Anterior cingulate cortex (tissue), 58 donors: ENCODE measurements at places on chromosomes 3 and 15.

DNA sequence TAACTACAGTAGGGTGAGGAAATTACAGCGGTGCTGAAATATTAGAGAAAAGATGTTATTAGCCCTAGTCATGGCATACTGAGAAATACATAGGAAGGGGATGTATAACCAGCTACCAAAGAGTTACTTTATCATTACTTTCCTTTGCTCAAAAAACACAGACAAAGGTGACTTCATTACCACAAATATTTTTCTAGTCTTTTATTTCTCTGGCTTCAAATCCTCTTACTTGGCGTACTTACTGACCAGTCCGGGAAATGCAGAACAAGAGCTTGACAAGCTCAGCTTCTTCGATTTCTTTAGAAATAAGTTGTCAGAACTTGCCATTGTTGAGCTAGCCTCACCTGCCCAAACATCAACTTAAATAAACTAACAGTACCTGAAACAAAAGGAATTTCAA lies 142.1 kb upstream of the TMCO5A start:
- no peak for DNase-seq

DNA sequence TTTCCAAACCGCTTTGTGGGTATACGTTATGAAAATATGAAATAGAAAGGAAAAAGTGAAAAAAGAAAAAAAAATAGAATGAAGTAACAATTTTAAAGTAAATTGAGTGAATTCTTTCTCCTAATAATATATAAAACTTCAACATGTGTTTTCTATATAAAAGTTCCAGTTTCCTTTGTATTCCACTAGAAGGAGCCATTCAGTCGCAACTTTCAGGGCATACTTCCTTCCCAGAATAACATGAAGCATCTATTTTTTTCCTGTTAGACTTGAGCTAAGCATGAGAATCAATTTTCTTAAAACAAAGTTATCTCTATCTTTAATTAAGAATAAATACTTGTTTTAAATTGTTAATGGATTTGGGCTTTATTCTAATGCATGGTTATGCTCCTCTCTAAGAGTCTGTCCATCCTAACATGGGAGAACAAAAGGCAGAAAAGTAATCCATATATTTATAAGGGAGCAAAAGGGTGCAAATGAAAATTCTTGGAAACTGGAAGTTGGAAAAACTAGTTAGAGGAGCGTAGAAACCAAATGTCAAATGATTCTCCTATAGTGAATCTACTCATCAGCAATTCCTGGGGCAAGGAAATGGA lies 16.0 kb upstream of the VGLL3 start:
- no peak for DNase-seq

- no peak for DNase-seq
Measured at GRCh38 chr3:172626021-172626640, 84.7 kb downstream of the NCEH1 start.

DNA sequence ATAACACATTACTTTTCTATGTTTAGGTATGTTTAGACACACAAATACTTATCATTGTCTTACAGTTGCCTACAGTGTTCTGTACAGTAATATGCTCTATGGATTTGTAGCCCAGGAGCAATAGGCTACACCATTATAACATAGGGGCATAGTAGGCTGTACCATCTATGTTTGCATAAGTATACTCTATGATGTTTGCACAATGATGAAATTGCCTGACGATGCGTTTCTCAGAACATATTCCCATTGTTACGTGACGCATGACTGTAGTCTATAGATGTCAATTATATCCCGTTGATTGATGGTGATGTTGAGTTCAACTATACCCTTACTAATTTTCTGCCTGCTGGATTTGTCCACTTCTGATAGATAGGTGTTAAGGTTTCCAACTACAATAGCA lies 139.4 kb upstream of the PFN2 start:
- no peak for DNase-seq

DNA sequence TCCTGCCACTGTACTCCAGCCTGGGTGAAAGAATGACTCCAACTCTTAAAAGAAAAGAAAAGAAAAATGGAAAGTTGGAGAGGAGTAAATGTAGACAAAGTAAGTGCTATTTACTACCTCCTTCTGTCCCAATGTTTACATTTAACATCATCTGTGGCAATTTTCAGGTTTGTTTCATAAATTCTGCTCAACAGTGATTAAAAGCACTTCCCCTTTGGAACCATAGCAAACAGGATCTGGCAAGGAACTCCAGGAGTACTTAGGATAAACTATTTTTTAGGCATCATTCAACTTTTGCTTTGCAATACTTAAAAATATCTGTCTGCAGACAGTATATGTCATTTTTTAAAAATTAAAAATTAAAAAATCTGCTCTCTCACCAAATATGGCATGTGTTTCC lies 5.5 kb upstream of the CX3CR1 start:
- DNase-seq: no peak

GRCh38 chr15:90679959-90680358 lies 37.2 kb upstream of the BLM start:
- no peak for DNase-seq

DNA sequence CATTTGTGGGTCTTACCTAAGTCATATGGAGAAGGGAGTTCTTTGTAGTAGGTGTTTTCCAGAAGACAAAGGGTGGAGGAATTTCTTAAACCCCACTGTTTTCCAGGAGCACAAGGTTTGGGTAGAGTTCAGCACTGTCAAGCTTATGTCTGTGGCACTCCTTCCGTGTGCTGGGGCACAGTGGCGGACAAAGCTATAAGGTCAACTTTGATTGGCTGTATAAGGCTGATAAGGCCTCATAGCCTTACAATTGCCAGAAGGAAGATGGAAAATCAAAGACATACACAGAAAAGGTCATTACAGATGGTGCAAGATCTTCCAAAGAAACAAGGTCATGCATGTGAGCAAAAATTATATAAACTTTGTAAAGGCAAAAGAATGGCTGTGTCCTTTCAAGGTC lies 3.5 kb upstream of the LYSMD4 start:
- no peak for DNase-seq

GRCh38 chr3:36214460-36214859 lies 165.8 kb upstream of the STAC start:
- DNase-seq: no peak
